Pulmonary artery endothelial cell (primary cell): ENCODE measurements at places on chromosomes 1 and 21. TPM values are rescaled to one million over a fixed set of nuclear protein-coding genes. Genes with fewer than 3 reads are reported as not detected.

DNA sequence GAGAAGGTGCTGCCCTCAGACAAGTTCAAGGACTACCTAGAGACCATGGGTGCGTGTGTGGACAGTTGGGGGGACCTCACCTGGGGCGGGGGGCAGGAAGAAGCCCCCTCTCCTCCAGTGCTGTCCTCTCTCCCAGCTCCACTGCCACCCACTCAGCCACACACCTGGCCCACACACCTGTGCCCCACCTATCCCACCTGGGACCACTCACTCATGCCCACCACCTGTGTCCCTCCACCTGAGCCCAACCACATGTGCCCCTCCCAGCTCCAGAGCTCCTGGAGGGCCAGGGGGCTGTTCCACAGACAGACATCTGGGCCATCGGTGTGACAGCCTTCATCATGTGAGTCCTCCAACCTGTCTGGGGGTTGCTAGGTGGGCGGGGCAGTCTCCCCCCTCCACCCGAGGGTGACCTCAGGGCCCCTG, 29.0 kb downstream of the TRIM11 start:
- DNase-seq = no peak

GRCh38 chr1:155472491-155473083, 90.0 kb downstream of the ASH1L start:
- DNase-seq = no peak

DNA sequence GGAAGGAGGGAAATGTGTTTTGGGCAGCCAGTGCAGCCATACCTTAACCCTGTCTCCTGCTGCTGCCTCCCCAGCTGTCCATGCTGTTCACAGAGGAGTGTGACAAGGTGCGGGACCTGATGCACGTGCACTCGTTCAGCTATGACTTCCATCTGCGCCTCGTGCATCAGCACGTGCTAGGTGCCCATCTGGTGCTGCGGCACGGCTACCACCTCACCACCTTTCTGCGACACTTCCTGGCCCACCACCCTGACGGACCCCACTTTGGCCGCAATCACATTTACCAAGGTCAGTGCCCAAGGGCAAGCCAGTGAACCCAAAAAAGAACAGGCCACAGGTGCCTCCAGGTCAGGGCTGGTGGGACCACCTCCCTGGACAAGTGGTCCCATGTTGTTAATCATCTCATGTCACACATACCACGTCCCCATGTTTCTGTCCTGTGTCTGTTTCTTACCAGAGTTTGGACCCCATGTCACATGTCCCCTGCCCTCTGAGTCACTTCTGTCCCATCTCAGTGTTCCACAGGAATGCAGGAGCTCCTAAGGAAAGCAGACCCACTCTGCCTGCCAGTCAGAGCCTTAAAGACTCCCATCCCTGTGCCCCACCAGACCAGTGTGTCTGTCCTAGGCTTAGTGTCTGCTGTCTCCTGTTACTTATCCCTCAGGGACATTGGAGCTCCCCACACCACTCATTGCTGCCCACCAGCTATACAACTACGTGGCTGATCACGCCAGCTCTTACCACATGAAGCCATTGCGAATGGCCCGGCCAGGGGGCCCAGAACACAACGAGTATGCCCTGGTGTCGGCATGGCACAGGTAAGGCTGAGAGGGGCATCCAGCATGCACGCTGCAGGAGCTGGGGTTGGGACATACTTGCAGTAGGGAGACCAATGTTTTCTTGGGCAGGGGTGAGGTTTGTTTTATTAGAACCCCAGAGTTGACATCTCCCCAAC, 6.6 kb downstream of the HYI start:
- no peak for DNase-seq

DNA sequence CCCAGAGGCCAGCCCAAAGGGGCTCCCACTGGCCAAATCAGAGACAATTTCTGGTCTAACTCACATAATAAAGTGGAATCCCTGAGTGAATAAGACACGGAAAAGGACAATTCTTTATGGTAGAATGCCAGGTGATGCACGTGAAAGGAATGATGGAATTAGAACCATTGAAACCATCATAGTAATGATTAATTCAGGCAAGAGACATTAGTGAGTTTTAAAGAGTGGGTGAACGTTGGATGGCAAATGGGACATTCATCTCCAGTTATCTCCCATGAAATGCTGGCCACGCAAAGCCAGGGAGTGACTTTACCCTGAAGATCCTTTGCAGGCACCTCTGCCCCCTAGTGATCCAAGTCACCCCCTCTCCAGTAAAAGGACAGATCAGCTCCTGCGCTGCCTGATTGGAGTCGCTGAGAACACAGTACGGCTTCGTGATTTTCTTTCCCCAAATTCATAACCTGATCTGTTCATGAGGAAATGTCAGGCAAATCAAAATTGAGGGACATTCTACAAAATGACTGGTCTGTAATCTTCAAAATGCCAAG, 87.5 kb downstream of the AJAP1 start:
- DNase-seq = no peak

- DNase-seq = peak; percentile 7
Observed at GRCh38 chr1:233294913-233295236, 650 bp downstream of the PCNX2 start.

- no peak for DNase-seq
Observed at GRCh38 chr1:73783352-73783751, 414.6 kb downstream of the LRRIQ3 start.

GRCh38 chr1:70224954-70225353, 3.8 kb downstream of the SRSF11 start:
- no peak for DNase-seq

DNA sequence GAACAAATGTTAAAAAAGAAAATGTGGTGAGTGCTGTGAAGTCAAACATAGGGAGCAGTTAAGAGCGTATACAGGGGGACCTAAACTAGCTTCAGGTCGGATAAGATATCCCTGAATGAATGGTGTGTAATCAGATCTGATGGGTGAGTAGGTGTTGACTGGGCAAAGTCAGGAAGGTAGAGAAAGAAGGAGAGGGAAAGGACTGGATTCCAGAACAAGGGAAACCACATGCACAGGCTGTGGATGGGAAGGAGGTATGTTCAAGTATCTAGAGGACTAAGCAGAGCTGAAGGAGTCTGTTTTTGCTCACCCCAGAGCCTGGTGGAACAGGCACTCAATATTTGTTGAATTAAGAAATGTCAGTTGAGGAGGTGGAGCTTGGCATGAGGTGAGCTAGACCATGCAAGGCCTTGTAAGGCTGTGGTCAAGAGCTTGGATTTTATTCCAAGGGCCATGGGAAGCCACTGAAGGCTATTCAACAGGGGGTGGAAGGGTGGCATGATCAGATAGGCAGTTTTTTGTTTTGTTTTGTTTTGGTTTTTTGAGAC, 27.4 kb downstream of the MAP7D1 start:
- DNase-seq = no peak

DNA sequence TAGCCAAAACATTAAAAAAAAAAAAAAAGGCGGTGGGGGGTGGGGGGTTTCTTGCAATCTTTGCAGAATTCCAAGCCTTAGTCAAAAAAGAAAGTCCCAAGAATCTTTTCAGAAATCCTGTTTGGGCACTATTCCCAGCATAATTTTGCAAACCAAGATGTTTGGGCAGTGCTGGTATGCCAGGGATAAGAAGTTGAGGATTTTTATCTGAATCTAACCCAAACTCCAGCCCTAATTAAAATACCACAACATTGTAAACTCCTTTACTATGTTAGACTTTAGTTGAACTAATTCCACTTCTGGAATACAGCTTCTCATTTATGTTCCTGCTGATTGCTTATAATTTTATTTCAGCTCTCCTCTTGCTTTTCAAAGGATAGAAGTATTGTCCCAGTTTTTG, 504.1 kb upstream of the ADGRL2 start:
- no peak for DNase-seq

DNA sequence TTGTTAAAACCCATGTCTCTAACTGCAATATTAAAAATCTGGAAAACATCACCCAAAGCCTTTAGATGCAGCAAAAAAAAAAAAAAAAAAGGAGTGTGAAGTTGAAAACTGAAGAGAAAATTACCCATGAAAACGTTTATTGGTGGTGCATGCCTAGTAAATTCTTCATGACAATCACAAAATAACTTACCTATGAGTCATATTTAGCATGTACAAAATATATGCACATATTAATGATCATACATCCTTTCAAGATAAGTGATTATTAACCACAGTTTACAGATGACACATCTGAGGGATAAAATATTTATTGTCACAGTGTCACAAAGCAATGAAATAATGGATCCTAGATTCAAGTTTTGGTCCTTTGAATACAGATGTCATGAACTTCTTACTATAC, 505.2 kb upstream of the NR5A2 start:
- DNase-seq = no peak

DNA sequence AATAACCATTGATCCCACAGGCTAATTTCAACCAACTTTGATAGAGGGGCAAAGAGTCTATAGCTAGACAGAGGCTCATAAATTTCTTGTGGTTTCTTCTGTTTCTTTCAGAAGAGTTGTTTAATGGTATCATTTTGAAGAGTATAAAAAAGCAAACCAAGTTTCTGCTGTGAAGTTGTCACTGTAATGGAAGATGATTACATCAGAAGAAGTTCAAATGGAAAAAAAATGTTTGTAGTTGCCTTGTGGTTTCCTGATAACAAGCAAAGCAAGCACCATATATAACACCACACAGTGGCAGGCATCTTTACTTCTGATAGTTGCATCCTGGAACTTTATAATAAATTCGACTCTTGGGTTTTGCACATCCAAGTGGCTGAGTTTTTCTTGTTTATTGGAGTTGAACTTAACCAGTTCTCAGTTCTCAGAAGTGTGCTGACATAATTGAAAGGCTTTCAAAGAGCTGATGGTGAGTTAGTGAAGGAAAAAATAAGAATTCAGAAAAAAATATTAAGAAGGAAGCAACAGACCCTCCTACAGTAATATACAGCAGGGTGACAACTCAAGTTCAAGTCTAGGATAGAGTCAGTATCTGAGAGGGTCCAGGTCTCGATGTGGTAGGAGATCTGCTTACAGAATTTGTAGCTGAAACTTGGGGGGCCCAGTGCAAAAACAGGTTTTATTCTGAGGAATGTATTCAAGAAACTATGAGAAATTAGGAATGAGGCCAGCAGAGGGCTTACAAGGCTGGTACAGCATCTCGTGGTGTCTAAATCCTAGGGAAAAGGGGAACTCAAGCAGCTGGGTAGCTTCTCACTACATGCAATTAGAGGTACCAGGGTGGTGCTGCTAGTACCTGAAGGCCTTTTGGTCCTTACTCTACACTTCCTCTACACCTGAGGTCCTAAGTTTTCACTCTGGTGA, 123.5 kb downstream of the CRB1 start:
- DNase-seq = no peak

GRCh38 chr1:41917835-41918449, 780 bp downstream of the HIVEP3 start:
- no peak for DNase-seq

GRCh38 chr1:170790651-170791071, 126.7 kb downstream of the PRRX1 start:
- no peak for DNase-seq

- DNase-seq = peak; percentile 69
Observed at GRCh38 chr1:165903672-165904071, 76.3 kb downstream of the UCK2 start.

GRCh38 chr1:49651136-49651535, 372.6 kb downstream of the AGBL4 start:
- DNase-seq = no peak

DNA sequence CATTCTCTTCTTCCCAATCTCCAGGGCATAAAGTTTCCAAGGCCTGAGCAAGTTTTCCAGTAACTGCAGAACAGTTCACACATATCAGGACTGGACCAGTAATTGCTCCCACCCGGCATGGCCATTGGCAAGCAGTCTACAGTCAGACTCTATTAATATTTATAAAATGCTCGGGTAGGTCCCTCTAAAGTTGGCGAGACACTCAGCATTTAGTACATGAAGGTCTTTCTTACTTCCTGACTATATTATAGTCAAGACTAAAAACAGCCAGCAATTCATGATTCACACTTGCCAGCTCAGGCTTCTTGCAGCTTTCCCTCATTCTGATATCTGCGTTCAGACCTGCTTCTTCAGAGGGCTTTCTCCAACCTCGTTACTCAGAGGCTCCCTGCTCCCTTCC, 25.4 kb downstream of the GADD45A start:
- DNase-seq = no peak

- DNase-seq = no peak
Observed at GRCh38 chr1:213693864-213694263, 293.9 kb upstream of the PROX1 start.

GRCh38 chr1:46671554-46671953, at the start of gene TEX38:
Gene TEX38, plus strand, starts transcription at chr1:46671854. Its CDS starts 81 bp downstream, at chr1:46671935.
- no peak for DNase-seq

- no peak for DNase-seq
Observed at GRCh38 chr1:6130036-6130435, 50.1 kb downstream of the CHD5 start.

GRCh38 chr1:87760654-87761053, 432.0 kb downstream of the LMO4 start:
- DNase-seq = no peak

DNA sequence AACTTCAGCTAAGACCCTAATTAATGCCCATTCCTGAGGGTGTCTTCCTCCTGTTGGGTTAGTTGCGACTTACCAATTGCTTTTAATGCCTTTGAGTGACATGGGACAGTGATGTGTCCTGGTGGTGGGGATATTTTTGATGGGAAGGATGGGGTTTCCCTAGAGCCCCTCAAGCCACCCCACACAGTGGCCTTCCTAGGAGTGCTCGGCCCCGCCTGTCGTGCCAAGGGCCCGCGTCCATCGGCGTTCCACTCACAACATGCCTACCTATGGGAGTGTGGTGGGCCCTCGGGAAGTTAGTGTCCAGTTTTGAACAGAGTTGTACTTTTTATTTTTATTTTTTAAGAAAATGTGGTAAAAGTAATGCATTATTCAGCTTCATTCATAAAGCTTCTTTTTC, 50.1 kb upstream of the TSPAN2 start:
- no peak for DNase-seq

- DNase-seq = no peak
Observed at GRCh38 chr1:184409011-184409410, 22.2 kb downstream of the C1orf21 start.

NPHS2 gene
- total RNA-seq = not detected in 2 replicates

LAMC2 gene
- 13.0 and 24.1 TPM in 2 replicates for total RNA-seq

BMP8B gene
- total RNA-seq = 0.07 and 0.21 TPM in 2 replicates

CD1B gene
- not detected in 2 replicates for total RNA-seq

PGBD5 gene
- total RNA-seq = 0.04 and 0.07 TPM in 2 replicates

PRPF38B gene
- total RNA-seq = 12.9 and 16.4 TPM in 2 replicates

GSTM5 gene
- total RNA-seq = 0.13 and 0.18 TPM in 2 replicates

HTR6 gene
- total RNA-seq = not detected in 2 replicates

CELA3B gene
- total RNA-seq = 0.07 and 0.26 TPM in 2 replicates

GPR25 gene
- total RNA-seq = not detected in 2 replicates
